ENCODE measurements at places on chromosomes 2 and 18.
A peak's percentile ranks its signal among the peaks of the same experiment; 100 is the strongest.

DNA sequence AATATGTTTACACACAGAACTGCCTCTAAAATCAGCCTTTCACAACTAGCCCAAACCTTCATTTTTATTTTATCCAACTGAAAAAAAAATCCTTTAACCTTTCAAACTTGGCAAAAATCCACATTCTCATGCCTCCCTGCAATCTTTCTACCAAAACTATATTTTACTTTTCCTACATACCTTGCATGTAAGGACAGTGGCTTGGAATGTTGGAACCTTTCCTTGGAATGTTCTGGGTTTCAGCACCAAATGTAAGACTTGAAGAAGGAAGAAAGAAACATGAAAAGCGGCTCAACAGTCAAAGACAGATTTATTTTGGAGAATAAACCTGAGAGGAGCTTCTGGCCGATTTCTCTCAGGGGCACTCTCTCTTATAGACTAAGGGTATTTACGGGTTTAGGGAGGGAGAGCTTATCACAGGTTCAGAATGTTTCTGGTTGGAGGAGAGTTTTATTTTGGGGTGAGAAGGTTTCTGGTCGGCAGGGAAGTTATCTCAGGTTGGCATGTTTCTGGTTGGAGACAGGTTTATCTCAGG is 79.7 kb downstream of the RRM2 start:
- DNase-seq = no peak

DNA sequence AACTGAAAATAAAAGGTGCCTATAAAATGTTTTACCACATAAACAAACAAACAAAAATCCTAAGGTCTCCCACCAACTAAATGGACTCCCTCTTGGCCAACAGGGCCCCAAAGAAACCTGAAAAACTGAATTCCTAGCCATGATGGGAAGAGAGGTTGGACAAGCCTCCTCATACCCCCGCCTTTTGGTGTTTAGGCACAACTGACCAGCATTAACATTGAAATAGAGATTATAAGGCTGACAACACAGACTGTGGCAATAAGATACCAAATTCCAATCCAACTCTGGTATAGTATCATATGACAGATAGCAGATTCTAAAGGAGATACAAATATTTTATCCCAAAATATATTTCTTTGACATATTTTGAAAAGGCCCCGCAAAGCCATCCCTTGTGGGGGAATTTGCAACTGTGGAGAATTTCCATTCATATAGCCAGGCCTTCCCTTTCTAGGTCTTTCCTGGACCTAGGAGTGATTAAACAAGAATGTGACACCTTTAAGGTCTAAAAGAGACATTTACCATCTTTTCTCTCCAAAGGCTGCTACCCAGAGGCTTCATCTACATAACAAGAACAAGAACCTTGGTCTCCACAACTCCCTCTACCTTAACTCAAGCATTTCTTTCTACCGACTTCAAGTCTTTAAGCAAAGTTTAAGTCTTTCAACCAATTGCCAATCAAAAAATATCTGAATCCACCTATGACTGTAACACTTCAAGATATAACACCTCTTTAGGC is 80.0 kb downstream of the CHN1 start:
- no peak for DNase-seq

DNA sequence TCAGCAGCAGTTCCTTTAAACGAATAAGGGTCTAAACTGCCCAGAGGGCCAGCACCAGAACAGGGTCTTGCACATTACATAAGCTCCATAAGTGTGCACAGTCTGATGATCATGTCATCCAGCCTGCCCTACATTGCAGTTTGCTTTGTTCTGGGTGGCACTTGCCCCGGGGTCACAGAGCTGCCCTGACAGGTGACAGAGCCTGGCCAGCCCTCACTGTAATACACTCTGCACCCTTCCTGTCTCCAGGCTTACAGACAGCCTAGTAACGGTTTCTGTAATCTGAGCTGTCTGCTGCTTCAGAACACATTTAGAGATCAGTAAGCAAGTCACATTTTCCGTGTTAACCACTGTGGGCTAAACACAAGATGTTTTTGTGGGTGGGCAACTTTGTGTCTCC is 213.3 kb downstream of the FAM210A start:
- no peak for DNase-seq

DNA sequence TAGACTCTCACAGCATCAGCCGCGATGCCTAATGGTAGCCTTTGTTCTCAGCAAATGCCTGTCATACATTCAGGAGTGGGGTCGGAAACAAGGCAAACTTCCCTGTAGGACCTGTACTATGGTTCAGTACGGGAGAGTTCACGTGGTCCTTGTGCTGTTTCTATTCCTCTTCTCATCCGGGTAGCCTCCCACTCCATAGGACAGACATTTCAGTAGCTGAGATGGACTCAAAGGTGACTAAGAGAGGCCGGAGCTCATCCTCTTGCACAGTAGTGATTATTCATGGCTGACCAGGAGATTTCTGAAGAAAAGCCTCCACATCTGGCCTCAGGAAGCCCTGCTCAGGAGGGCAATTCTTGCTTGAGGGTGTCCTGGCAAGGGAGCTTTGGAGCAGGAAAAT is 117.8 kb upstream of the SPRED2 start:
- DNase-seq = no peak

GRCh38 chr2:64485331-64485730 is 31.4 kb downstream of the LGALSL start:
- DNase-seq = no peak

- no peak for DNase-seq
Observed at GRCh38 chr2:157935378-157935906, 59.3 kb upstream of the ACVR1 start.

DNA sequence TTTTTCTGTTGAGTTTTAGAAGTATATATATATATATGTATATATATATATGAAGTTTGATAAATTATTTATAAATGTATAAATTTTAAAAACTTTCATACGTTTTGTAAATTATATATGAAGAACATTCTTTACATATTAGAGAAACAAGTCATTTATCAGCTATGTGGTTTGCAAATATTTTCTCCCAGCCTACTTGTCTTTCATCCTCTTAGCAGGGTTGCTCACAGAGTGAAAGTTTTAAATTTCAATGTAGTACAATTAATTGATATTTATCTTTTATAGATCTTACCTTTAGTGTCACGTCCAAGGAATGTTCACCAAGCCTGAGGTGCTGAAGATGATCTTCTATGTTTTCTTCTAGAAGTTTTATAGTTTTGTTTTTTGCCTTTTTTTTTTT is 78.3 kb upstream of the HS6ST1 start:
- DNase-seq = no peak

DNA sequence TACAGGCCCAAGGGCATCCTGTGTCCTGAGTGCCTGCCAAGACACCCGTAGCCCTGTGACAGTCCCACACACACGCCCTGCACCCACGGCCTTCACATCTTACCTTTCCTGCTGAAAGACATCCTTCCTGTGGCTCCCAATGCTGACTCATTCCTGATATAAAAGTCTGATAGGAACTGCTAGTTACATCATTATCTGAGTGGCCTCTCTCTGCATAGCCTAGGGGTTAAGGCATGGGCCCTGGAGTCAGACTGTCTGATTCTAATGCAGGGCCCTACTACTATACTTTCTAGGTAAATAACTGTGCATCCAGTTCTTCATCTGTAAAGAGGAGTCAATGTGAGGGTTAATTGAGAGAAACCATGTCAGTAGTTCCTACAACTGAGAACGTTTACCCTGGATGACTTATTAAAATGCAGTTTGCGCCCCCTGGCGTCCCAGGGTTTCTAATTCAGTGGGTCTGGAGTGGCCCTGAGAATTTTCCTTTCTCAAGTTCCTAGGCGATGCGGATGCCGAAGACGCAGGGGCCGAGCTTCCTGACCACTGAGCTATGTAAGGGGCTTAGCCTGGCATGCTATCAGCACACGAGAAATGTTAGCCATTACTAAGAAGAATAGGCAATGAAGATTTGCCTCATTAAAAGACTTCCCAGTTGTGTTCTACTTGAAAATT is 6.0 kb upstream of the GPR45 start:
- DNase-seq = peak; percentile 92

- DNase-seq = no peak
Observed at GRCh38 chr2:236177604-236177966, 9.4 kb upstream of the GBX2 start.

GRCh38 chr2:112141626-112142007 is 3.4 kb downstream of the FBLN7 start:
- DNase-seq = no peak

DNA sequence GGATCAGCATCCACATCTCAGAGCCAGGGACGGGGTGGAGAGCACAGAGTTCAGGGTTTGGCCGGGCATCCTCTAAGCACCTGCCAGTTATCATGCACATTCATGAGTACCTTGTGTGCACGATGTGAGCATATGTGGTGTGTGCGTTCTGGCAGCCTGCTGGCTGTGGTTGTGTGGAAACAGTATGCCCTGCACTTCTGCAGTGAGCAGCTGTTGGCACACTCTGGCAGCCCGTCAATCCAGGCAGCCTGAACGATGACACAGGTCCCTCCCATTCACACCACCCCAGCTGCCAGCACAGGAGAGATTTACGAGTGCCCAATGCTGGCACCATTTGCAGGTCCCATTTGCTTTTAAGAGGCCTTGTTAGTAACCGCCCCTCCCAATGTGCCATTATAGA is 74.2 kb downstream of the CD8B2 start:
- DNase-seq = no peak

DNA sequence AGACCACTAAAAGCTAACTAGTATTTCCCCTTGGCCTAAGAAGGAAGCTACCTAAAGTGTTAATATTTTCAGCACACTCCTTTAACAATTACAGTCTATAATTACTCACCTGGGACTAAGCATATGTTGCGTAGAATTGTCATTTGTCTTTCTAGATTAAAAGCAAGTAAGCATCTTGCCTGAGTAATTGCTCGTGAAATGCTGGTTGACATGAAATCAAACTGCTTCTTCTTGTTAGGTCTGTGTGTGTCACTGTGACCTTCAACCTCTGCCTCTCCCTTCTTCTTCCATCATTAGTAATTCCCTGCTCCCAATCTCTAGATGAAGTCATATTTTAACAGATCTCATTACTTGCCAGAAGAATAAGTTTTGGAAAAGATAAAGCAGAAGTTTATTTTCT is 212.2 kb downstream of the XIRP2 start:
- DNase-seq = no peak

- DNase-seq = no peak
Observed at GRCh38 chr2:36027616-36028015, 328.0 kb upstream of the CRIM1 start.

- DNase-seq = no peak
Observed at GRCh38 chr2:233817361-233817911, 36.9 kb downstream of the HJURP start.

Measured in ACHN (cell line).